ENCODE measurements at places on chromosomes 13 and 19.
A peak's percentile ranks its signal among the peaks of the same experiment; 100 is the strongest.

- DNase-seq = no peak
Measured at GRCh38 chr19:23916991-23917390, 2.3 kb downstream of the ZNF726 start.

DNA sequence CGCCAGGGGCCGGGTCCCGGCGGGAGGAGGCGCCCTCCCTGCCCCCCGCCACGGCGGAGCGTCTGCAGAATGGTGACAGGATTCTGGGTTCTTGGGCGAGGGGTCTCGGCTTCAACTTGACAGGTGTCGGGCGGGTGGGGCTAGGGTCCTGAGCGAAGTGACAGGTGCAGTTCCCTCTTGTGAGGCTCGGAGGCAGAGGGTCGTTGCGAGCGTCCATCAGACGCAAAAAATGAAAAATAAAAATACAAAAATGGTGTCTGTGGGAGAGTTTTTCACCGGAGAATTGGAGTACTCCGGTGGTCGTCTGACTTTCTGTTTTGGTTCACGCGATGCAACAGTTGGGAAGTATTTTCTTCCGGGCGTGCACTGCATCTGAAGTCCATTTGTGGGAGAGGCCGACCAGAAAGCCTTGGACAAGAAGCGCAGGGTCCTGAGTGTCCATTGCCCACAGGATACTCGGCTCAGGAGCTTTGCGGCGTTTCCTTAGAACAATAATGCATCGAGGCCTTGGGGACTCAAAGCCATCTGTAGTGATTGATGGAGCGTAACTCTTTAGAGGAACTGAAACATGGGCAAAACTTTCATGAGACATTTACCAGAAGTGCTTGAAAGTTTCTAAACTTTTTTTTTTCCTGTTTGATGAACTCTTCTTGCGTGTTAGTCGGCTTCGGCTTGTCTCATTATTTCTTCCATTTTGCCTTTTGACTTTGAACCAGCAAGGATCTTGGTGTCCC is 759 bp downstream of the RB1 start:
- no peak for DNase-seq

DNA sequence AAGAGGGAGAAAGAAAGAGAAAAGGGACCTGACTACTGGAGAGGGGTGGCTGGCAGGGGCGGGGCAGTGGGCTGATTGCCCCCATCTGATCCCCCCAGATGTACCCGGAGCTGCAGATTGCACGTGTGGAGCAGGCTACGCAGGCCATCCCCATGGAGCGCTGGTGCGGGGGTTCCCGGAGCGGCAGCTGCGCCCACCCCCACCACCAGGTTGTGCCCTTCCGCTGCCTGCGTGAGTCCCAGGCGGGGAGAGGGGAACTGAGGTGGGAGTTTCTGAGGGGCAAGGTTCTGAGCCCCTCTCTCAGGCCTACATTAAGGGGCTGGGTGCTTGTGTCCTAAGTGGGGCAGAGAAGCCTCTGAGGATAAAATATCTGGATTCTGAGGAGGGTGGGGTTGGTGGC is 2.4 kb downstream of the APLP1 start:
- no peak for DNase-seq

DNA sequence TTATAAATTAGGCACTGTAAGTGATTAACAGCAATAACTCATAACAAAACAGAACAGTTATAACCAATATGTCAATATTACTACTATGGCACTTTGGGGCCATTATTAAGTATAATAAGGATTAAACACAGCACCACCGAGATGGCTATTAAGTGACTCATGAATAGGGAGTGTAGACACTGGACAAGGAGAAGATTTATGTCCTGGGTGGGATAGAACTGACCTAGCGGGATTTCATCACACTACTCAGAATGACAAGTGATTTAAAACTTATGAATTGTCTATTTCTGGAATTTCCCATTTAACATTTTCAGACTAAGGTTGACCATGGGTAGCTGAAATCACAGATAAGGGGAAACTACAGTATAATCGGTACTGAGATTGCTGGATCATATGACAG is 79.0 kb upstream of the SLC7A1 start:
- DNase-seq = no peak

DNA sequence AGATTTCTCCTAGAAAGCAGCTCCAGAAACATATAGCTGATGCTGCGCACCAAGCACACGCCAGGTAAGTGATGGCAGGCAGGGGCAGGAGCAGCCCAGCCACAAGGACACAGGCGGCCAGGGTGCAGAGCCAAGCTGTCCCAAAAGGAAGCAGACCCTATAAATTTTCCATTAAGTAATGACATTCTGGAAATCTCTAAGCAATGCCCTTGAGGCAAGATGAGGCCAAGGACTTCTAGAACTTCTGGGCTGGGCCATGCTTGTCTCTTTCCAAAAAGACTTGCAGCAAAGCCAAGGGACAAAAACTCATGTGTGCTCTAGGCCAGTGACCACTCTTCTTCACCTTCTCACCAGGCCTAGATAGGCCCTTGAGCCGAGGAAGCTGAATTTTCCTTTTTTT is 42.2 kb upstream of the EPHX3 start:
- no peak for DNase-seq

DNA sequence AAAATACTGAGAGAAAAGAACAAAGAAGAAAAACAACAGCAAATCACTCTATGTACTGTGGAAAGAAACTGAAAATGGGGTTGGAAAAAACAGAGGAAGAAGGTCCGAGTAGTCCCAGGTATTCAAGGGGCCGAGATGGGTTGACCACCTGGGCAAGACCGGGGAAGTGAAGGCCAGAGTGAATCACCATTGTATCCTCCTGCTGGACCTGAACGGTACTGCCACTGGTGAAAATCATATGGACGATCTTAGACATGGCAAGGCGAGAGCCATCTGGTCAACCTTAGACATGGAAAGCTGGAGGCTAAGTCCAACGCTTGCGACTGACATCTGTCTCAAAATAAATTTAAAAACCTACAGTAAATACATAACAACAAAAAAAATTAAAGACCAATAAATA is 44.4 kb upstream of the ZNF91 start:
- DNase-seq = no peak

DNA sequence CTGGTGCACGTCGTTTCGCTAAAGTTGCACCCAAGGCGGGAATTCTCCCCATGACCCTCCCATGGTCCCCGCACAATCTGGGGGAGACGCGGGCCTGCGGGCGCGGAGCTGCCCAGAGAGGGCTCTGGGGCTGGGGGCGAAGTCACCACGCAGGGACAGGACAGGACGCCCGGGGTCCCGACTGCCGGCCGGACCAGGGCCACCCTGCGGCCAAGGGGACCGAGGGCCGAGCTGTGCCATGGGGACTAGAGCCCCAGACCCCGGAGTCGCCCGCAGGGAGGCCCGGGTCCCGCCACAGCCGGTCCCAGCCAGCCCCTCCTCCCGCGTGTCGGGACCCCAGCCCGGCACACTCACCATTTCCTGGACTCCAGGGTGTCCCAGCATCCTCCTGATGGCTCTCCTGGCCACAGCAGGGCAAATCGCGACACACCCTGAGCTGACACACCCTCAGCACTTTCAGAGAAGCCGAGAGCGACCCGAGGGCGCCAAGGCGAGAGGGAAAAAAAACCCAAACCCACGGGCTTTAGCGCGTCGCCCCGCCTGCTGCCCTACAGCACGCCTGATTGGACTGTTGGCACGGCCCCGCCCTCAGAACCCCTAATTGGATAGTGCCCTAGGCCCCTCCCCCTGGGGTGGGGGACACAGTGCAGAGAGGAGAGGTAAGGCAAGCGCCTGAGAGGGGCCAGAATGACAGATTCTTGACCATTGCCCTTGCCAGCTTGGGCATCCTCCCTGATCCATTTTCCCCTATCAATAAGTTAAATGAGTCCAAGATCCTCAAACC is 28.6 kb downstream of the ZNF44 start:
- no peak for DNase-seq

DNA sequence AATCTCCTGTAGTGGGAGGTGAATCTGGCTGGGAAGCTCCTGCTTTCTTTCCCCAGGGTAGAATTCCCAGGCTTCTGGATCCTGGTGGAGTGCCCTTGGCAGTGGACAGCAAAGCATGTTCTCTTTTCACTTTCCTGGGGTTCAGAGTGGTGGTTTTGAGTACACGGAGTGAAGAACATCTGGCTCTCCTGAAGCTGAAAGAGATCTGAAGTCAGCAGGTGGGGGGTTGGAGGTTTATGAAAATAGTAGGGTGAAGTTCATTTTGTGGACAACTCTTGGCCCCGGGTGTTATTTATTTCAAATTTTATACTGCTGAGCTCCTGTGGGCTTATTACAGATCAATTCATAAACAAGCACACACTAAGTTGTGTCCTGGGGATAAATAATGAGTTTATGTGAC is 497.3 kb downstream of the KLF5 start:
- no peak for DNase-seq

DNA sequence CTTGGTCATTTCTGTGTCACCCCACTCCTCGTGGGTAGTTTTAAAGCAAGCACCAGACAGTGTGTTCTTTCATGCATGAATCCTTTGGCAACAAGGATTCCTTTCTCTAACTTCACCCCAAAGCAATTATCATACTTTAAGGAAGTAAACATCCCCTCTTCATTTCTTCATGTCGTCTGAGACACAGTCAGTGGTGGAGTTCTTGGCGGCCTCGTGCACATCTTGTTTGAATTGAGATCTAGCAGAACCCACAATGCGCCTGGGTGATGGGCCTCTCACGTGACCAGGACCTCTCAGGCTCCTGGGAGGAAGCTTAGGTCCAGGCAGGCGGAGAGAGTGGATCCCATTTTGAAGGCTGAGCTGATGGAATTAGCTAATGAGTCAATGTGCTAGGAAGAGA is 2.6 kb downstream of the ACSBG2 start:
- DNase-seq = no peak

DNA sequence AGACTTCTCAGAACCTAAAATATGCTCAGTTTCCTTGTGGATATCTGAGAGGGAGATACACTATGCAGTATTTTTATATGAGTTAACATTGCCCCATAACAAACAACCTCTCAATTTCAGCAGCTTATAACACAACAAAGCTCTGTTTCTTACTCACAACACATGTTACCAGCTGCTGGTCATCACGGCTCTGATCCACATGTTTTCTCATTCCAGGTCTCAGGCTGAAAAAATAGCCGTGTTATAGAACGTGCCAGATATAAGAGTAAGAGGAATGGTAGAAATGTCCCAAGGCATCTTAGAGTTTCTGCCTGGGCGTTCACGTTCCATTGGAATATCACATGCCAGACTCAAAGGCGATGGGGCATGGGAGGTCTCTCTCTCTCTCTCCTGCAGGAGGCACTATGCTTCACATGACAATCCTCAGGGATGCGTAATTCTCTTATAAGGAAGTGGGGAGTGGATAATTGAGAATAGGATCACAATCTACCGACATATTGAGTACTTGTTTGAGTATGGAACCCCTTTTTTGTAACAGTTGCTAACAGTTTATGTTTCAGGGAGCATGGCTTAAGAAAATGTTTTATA is 246.6 kb downstream of the NHLRC3 start:
- no peak for DNase-seq

DNA sequence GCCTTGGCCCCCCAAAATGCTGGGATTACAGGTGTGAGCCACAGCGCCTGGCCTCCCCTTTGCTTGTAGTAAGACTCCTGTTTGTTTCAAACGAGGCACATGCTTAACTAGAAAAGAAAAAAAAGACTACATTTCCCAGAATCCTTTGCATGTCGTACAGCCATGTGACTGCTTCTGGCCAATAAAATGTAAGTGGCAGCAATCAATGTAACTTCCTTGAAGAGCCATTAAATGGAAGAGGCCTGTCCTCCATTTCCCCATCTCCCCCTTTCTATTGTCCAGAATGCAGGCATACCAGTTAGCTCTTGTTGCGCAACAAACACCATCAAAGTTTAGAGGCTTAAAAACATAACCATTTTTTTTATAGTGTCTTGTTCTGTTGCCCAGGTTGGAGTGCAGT is 10.4 kb upstream of the GPR32 start:
- no peak for DNase-seq

DNA sequence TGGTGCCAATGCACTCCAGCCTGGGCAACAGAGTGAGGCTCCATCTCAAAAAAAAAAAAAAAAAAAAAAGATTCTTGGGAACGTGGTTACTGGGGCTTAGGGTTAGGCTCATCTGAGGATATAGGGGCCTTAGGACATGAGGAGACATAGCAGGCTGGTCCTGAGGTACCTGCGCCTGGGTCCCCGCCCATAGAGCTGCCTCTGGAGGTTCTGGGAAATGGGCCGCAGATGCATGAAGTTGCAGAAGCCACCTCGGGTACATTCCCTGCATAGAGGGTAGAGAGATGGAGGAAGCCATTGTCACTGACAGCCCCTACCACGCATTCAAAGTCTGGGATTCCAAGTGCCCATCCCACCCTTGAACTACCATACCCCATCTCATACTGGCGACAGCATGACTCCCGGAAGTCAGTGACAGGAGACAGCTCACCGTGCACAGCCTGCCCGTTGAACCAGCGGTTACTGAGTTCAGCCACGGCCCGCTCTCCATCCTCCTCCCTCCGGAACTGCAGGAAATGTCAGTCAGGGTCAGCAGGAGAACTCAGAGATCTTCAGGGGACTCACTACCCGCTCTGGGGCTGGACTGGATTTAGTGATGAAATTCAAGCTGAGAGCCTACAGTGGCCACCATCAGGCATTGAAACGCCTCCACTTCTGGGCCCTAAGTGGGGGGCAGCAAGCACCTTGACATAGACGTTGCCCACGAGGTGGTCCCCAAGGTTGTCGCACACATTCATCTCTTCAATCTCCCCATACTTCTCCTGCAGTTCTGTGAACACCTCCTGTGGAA is 1.4 kb downstream of the U2AF1L4 start:
- no peak for DNase-seq

GRCh38 chr19:34494601-34495000 is 13.0 kb downstream of the WTIP start:
- no peak for DNase-seq

- no peak for DNase-seq
Measured at GRCh38 chr13:25244123-25244522, 43.2 kb downstream of the MTMR6 start.

DNA sequence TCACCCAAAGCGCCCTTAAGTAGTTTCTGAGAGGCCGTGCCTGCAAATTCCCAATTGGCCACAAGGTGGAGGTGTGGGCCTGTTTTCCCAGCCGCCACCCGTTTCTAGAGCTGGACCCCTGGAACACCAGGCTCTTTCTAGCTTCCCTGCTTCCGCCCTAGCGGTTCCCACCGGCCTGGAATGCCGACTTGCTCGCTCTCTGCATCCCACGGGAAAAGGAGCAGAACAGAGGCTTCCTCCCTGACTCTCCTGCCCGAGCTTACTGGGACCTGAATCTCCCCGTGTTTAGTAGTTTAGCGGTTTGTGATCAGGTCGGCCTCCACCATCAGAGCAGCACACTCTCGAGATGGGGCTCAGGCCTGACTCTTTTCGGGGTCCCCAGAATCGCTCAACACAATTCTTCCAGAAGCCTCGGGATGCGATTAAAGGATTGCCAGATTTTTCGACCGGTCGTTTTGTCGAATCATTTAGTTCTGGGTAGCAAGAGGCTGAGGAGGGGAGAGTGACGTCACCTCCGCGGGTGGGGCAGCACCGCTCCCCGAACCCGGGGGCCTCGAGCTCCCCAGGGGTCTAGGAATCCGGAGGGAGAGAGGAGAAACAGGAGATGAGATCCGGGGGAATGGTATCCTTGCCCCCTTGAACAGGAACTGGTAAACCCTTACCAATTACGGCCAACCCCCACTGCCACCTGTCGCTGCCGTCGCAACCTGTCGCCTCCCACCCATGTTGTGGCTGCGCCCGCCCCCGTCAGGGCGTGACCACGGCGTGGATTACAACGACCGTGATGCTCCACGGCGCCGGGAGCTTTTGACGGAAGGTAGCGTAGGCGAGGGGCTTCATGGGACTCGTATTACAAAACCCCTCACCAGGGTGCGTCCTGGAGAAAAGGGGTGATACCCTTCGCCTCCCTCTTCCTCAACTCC is 8.0 kb downstream of the NAPSA start:
- peak; percentile 80 for DNase-seq
